ENCODE measurements at places on chromosomes 12 and 14. TPM values are rescaled to one million over a fixed set of nuclear protein-coding genes. Genes with fewer than 3 reads are reported as not detected.

DNA sequence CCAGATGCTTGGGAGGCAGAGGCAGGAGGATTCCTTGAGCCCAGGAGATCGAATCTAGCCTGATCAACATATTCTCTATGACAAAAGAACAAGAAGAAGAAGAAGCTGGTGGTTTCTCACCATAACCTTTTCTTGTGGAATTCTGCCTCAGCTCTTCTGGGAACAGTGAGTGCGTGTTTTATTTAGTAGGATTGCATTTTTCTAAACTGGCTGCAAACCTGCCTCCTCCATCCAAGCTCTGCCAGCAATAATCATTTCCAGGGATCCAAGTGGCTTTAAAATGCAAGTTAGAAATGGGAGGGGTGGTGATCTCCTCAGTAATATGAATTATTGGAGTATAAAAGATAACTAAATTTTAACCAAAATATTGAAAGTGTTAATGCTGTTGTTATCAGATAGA lies 46.1 kb upstream of the MMP17 start:
- no peak for DNase-seq

DNA sequence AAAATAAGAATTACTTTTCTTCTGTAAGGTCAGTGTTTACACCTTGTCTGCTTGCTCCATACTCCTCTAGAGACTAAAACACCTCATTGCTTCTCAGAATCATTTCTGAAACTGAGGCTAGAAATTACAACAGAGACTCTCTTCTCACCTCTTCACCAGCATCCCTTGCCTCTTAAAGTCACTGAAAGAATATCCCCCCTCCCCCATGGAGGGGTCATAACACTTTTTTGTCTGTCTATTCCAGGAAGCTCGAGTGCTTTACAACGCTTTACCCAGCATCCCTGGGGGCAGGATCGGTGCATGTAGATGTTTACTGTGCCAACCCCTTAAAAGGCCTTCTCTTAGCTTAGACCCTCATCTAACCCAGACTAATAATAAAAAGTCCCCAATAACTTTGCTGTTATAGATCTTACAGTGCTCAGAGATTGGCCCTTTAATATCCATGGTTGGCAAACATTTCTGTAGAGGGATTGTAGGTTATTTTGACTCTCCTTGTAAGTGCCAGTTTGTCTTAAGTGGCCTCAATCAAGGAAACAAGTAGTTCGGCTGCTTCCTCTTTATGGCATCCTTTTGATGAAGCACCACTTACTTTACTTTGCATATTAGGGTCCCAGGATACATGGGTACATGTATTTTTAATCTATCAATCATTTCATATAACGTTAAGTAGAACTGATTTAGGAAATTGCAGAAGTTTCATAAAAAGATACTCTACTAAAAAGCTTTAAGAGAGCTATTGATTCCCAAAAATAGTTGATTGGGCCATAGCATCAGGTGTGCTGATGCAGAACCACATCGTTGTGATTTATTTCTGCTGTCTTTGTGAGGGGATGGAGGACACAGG lies 29.3 kb downstream of the PRKCH start:
- DNase-seq: no peak

GRCh38 chr14:101518611-101519473 lies 42.5 kb upstream of the DIO3 start:
- DNase-seq: no peak

- no peak for DNase-seq
These were observed 64.2 kb downstream of the RASSF3 start for GRCh38 chr12:64674367-64674922.

The CFAP54 gene
- 0.05 TPM for total RNA-seq

DNA sequence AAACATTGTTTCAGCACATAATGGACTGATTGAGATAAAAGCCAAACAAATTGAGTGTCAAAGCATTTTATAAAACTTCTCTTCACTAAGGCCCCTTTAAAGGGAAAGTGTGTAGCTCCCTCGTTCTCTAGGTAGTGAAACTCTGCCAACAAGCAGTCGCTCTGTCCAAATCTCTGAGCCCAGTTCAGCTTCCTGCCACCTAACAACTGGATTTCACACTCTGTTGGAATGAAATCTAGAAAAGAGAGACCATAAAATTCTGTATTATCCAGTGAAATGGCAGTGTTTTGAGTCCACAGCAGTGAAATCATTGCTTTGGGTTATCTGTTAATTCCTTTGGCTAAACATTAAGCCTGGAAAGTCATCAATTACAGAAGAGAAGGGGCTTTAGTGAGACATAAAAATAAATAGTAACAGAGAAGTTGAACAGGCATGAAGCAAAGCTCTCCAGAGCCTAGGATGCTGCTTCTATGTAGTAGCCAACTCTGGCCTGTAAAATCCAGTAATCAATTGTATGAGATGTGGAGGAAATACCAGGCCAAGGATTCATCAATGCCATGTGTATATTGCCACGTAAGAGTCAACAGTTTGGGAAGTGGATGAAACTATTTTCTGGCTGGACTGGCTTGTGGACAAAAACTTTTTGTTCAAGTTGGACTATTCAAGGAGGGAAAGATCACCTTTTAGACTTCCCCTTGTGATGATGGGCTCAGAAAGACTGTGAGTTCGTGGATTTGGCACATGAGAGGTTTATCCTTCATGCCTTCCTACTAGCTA lies 122.5 kb downstream of the WIF1 start:
- DNase-seq: peak; percentile 90

- no peak for DNase-seq
These were observed 102.0 kb downstream of the DICER1 start for GRCh38 chr14:95055318-95055717.

DNA sequence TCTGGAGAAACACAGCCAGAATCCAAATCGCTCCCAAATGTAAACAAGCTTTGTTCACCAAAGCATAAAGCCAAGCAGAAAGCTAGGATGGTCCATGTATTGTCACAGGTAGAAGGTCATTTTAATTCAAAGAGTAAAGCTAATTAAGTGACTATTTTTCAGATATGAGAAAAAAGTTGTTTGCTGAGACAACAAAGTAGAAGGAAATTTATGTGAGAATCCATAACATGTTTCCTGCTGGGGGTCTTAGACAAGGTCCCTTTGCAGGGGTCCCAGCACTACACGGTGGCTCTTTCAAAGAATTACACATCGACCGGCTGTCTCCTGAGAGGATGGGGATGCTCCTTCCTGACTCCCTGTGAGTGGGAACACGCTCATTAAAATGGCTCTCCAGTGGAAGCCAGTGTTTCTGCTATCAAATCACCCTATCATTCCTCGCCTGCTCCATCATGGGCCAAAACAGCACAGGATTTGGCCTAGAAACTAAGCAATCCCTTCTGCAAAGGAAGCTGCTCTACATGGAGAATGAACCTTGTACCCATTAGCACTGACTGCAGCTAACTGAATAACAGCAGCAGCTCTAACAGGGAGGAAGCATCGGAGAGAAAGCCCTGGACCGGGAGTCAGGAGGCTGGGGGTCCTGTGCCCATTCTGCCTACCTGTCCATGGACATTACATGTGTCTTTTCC lies 175.3 kb downstream of the STXBP6 start:
- DNase-seq: no peak

The LAG3 gene
- total RNA-seq: 0.13 TPM

- no peak for DNase-seq
These were observed 127.7 kb downstream of the SLC16A7 start for GRCh38 chr12:59723520-59723919.

GRCh38 chr12:50203691-50204090 lies 36.5 kb upstream of the CERS5 start:
- DNase-seq: no peak

The MSRB3 gene
- 7.8 TPM for total RNA-seq

The GDF3 gene
- not detected for total RNA-seq

DNA sequence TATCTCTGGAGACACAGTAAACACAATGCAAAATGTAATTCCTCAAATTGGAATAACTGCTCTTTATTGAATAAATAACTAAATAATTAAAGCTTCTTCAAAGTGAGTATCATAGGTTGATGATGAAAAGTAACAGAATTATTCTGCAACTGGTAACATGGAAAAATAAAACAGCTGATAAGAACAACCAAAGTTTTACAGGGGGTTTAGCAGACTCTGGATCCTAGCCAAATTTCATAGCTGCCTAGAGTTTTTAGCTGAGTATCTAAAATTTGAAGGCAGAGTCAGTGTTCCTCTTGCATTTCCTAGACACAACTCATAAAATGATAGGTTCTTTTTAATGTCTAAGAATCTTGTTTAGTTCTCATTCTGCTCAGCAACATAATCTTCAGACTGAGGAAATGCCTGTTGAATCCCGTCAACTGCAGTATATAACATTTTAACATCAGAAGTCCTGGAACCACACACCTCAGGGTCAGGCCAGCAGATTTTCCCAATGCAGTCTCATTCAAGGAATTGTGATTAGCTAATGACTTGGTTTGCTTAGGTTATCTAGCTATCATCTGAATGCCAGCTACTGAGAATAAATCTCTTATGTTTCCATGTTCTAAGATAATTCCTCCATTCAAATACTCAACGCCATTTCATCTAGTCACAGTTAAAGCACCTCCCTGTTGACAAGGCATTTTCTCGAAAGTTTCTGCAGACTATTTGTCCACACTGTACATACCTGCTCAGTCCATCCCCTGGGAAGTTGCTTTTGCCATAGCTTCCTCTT lies 411.6 kb downstream of the BCAT1 start:
- DNase-seq: no peak

DNA sequence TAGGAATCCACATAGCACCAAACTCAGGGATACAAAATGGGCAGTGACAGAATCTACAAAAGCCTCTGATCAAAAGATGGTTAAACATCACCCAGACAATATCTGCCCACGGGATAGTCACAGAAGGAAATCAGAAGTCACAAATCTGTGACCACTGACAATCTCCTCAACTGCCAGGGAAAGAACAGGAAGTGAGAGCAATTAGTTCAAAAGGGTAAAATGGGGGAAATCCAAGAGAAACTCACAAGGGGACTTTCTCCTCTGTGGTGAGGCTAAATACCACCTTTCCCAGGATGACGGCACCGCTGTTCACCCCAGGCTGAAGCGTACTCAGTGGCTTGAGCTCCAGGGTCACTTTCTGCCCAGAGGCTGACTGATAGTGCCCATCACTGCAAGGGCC lies 10.7 kb downstream of the TTC5 start:
- no peak for DNase-seq

DNA sequence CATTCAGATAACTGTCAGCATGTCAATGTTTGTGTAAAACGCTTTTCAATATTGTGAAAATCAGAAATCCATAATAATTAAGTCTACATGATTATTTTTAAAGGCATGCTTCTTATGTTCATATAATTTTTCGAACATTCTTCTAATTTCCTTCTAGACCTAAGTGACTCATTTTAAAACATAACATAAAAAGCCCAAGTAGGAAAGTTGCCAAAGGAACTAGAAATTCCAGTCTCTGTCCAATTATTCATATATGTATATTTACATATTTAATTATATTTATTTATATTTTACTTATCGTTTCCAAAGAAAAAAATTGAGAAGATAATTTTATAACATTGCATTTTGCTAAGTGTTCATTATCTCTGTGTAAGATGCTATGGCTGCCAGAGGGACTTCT lies 110.4 kb downstream of the TMTC1 start:
- no peak for DNase-seq

DNA sequence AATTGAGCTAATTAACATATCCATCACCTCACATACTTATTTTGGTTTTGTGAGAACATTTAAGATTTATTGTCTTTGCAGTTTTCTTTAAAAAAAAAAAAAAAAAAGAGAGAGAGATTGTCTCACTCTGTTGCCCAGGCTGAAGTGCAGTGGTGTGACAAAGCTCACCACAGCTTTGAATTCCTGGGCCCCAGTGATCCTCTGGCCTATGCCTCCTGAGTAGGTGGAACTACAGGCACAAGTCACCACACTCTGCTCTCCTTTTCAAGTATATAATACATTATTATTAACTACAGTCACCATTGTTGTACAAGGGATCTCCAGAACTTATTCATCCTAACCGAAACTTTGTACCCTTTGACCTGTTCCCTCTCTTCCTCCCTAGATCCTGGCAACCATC lies 64.0 kb downstream of the NUMB start:
- no peak for DNase-seq

The CACNA1C gene
- total RNA-seq: 0.05 TPM
